Stimulated activated CD4-positive, alpha-beta T cell treated with anti-CD3 and anti-CD28 coated beads, Interleukin-15, amount 100 ng/mL, for 1 hour (primary cell): ENCODE measurements at places on chromosomes 1 and 21.

DNA sequence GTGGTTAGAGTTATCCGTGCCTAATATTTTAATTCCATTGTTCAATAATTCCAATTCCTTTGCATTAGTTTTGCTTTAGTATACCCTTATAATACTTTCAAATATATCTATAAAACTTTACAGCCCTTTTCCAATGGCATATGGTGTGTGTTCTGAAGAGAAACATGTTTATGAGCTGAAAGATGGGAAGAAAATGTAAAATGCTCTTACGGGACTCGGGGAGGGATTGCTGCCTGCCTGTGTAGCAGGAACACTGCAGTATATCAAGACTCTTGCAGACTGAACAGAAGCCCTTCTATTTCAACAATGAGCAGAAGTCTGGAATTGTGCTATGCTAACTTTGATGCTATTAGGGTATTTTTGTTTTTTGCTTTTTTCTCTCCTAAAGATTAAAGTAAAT is 406.8 kb downstream of the PTBP2 start:
- DNase-seq: no peak

DNA sequence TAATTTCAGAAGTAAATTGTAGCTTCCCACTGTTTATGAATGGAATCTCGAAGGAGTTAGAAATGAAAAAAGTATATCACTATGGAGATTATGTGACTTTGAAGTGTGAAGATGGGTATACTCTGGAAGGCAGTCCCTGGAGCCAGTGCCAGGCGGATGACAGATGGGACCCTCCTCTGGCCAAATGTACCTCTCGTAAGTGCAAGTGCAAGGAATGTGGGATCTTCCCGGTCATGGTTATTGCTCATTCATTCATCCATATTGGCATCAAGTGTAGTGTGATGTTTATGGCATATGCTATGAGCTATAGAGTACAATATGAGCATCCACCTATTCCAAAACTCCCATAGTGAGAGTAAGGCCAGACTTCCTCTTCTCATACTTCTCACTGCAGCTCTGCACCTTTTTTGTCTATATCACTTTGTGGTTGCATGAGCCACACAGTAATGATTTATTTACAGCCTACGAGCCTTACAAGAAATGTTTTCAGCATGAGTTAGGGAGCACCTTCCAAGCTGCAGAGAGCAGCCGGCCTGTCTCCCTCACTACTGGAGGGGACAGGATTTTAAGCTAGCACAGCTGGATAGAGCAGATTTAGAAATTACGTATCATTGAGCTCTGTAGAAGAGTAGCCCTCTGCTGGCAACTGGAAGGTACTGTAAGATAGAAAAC is 24.9 kb upstream of the CR1L start:
- DNase-seq: no peak

DNA sequence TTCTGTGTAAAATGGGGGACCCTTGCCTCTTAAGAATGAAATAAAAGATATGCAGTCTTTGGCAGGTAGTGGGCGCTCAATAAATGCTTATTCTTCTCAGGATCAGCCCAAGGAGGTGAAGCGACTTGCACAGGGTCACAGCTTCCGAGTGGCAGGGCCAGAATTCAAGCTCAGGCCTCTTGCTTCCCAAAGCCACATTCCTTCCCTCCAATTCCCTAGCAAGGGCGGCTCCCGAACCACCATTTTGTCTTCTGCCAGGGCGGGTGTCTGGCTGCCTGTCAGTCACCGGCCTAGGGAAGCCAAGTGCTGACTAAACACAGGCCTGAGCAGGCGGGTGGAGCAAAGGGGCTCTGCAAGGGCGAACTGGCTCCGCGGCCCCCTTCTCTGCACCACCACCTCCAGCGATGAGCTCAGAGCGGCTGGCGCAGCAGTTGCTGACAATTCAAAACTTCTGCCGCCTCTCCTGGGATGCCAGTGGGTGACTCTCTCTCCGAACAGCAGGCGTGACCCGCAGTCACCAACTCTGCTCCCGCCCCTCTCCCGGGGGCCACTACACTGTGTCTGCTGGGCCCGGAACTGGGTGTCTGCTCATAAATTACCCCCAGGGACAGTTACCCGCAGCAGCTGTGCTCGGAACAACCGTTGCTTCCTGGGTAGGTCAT is 10.8 kb downstream of the GPR3 start:
- no peak for DNase-seq

DNA sequence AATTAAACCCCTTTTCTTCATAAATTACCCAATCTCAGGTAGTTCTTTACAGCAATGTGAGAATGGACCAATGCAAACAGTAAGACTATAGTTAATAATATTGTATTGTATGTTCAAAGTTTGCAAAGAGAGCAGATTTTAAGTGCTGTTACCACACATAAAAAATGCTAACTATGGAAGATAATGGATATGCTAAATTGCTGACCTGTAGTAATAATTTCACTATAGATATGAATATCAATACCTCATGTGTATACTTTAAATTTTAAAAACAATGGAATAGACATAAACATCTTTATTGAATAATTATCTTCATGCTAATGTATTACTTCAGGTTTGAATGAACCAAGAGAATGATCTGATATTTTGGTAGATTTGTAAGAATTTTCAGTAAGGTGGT is 552.4 kb upstream of the CHRM3 start:
- no peak for DNase-seq

- no peak for DNase-seq
Measured at GRCh38 chr1:166166329-166166697, 488 bp downstream of the FAM78B start.

DNA sequence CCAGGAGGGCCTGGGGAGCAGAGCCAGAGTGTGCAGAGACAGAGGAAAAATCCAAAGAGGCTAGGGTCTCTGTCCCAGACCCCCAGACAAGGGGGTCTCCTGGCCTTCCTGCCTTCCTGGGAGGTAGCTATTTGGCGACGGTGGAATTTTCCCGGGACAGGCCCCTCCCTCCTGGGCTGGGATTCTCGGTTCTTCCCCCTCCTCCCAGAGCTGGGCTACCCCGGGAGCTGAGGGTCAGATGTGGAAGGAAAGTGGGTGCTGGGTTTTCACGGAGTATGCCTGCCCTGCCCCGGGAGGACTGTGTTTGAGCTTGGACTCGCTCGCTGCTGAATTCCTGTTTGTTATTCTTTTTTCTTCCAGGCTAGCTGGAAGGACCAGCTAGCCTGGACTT is 759 bp downstream of the AMPD2 start:
- DNase-seq: no peak

- DNase-seq: no peak
Measured at GRCh38 chr1:230212405-230212936, 145.4 kb downstream of the GALNT2 start.

DNA sequence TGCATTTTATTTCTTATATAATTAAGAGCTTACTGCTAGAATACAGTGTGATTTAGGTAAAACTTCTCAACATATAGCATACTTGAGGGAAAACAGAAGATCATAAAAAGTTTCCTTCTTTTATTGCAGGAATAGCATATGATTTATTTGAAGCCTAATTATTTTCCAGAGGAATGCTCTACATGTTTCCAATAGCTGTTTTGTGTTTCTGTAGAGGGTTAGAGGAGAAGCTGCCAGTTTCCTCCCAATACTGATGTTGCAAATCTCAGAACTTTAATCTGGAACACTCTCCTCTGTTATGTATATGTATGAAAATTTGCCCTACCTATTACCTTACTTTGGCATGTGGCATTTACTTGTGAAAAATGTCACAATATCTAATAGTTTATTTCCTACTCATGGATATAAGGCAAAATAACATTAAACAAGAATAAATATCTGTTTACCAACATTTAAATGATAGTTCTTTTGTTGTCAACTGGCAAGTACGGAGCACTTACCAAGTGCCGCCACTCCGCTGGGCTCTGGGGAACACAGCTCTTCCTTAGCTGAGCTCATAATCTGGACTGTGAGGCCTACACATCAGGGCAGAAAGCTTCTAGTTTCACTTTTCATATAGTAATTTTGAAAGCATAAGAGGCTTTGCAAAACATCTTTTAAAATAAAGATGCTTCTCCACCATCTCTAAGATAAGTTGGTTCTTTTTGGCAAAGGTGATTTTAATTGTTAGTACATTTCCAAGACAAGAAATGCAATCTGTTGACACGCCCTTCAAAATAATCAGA is 239.8 kb upstream of the C1orf105 start:
- DNase-seq: no peak

DNA sequence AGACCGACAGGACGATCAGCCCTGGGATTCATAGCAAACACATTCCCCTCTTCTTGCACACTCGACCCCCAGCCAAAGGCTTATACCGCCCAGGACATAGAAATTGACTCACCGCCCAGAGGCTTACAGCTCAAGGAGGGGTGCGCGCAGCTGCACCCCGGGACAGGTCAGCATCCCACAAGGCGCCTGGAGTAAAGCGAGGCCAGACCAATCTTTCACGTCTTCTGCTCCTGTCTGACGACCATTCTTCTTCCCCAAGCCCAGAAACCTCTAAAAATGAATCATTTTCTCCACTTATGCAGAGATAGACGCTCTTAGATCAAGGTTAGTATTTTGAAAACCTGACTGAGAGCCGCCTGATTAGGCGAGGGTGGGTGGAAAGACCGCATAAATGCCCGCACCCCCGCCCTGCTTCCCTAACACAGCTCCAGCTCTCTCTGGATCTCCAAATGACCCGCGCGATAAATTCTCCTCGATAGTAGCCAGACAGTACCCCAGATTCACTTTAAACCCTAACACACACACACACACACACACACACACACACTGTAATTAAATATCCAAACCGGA is 1.9 kb upstream of the LHX8 start:
- DNase-seq: no peak

- DNase-seq: no peak
Measured at GRCh38 chr1:116112388-116113140, 1.4 kb downstream of the MAB21L3 start.

GRCh38 chr1:180633057-180634056 is 1.5 kb downstream of the XPR1 start:
- DNase-seq: no peak

DNA sequence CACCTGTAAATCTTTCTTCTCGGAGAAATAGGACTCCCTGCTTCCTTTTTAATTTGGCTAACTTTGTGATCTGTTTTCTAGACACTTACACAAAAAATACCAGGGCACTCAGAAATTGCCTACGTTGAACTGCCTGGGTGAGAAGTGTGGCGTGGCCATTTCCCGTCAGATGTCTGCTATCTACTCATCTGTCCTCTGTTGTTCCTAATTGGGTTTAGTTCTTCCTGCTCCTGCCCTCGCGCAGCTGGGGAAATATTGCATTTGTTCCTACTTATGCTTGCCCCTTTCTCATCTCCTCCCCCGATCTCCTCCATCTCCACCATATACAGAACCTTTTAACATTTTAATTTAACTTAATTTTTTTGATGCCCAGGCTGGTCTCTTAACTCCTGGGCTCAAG is 55.1 kb downstream of the CD58 start:
- peak; percentile 8 for DNase-seq

DNA sequence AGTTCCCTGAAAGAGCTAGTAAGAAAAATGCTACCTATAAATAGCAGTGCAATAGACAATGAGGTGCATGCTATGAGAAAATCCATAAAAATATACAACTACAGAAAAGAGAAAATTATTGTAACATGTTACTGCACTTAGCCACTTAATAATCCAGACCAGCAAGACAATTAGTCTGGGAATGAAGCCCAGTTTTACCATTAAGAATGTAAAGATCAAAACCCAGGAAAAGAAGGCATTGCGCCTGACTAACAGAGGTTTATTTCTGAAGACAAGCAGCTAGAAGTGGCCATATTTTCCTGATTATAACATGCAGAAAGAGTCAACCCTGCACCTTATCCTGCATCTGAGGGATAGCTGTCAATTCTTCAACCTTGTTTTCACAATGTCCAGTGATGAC is 276.4 kb upstream of the PRMT6 start:
- no peak for DNase-seq
